A549 (cell line): ENCODE measurements at places on chromosomes 16 and 17. TPM values are rescaled to one million over a fixed set of nuclear protein-coding genes. Genes with fewer than 3 reads are reported as not detected.

TLCD3B gene
- 0.35 to 0.71 TPM (median 0.68 TPM) in 3 replicates for polyA plus RNA-seq

SLFN11 gene
- 6.9 to 8.2 TPM (median 7.4 TPM) in 3 replicates for polyA plus RNA-seq

HBA2 gene
- polyA plus RNA-seq: 0.23 to 0.68 TPM in 2 of 3 replicates, not detected in the other

SERPINF2 gene
- polyA plus RNA-seq: 2.4 to 2.9 TPM (median 2.7 TPM) in 3 replicates

CRYM gene
- polyA plus RNA-seq: 0.94 to 0.98 TPM (median 0.94 TPM) in 3 replicates

ABCA9 gene
- polyA plus RNA-seq: 0.03 TPM in 1 of 3 replicates, not detected in the others

PRR35 gene
- polyA plus RNA-seq: 0.04 to 0.10 TPM (median 0.04 TPM) in 3 replicates

HOXB4 gene
- polyA plus RNA-seq: 0.24 to 0.37 TPM (median 0.30 TPM) in 3 replicates

TIGD7 gene
- 1.8 to 2.1 TPM (median 1.9 TPM) in 3 replicates for polyA plus RNA-seq

SBK1 gene
- polyA plus RNA-seq: 0.28 to 0.45 TPM (median 0.43 TPM) in 3 replicates

MARCHF10 gene
- polyA plus RNA-seq: 0.42 to 0.69 TPM (median 0.43 TPM) in 3 replicates

GEMIN4 gene
- polyA plus RNA-seq: 45.5 to 49.0 TPM (median 47.6 TPM) in 3 replicates

KRTAP3-1 gene
- not detected in 3 replicates for polyA plus RNA-seq

MYCBPAP gene
- 0.93 to 2.1 TPM (median 1.2 TPM) in 3 replicates for polyA plus RNA-seq

STX8 gene
- 90.6 to 98.5 TPM (median 93.6 TPM) in 3 replicates for polyA plus RNA-seq

PLXDC1 gene
- polyA plus RNA-seq: 0.22 to 0.54 TPM (median 0.31 TPM) in 3 replicates

GDPD3 gene
- 1.3 to 2.4 TPM (median 1.8 TPM) in 3 replicates for polyA plus RNA-seq

SLC13A2 gene
- not detected in 3 replicates for polyA plus RNA-seq

ACSM5 gene
- not detected in 3 replicates for polyA plus RNA-seq

KCTD11 gene
- 9.6 to 10.7 TPM (median 10.3 TPM) in 3 replicates for polyA plus RNA-seq

PRAC2 gene
- not detected in 3 replicates for polyA plus RNA-seq

TP53TG3F gene
- 0.12 to 0.34 TPM (median 0.14 TPM) in 3 replicates for polyA plus RNA-seq

SPATA2L gene
- 4.7 to 5.2 TPM (median 4.9 TPM) in 3 replicates for polyA plus RNA-seq

GOT2 gene
- polyA plus RNA-seq: 162 to 171 TPM (median 168 TPM) in 3 replicates

CCL13 gene
- not detected in 3 replicates for polyA plus RNA-seq

TBC1D3I gene
- 0.16 to 0.44 TPM (median 0.23 TPM) in 3 replicates for polyA plus RNA-seq

CTRB2 gene
- not detected in 3 replicates for polyA plus RNA-seq

OR3A3 gene
- polyA plus RNA-seq: not detected in 3 replicates

CSH1 gene
- not detected in 3 replicates for polyA plus RNA-seq

CACNA1H gene
- 11.7 to 15.8 TPM (median 14.1 TPM) in 3 replicates for polyA plus RNA-seq

GRB7 gene
- 5.0 to 10.7 TPM (median 10.1 TPM) in 3 replicates for polyA plus RNA-seq

MYOCD gene
- 7.1 to 14.2 TPM (median 12.5 TPM) in 3 replicates for polyA plus RNA-seq

MMP28 gene
- polyA plus RNA-seq: 5.2 to 8.3 TPM (median 6.6 TPM) in 3 replicates

ABCC11 gene
- 0.05 to 0.19 TPM (median 0.09 TPM) in 3 replicates for polyA plus RNA-seq
